ENCODE measurements at places on chromosomes 16 and 17.

- DNase-seq, result no peak
These were observed 13.3 kb upstream of the MRC2 start for GRCh38 chr17:62614142-62614541.

DNA sequence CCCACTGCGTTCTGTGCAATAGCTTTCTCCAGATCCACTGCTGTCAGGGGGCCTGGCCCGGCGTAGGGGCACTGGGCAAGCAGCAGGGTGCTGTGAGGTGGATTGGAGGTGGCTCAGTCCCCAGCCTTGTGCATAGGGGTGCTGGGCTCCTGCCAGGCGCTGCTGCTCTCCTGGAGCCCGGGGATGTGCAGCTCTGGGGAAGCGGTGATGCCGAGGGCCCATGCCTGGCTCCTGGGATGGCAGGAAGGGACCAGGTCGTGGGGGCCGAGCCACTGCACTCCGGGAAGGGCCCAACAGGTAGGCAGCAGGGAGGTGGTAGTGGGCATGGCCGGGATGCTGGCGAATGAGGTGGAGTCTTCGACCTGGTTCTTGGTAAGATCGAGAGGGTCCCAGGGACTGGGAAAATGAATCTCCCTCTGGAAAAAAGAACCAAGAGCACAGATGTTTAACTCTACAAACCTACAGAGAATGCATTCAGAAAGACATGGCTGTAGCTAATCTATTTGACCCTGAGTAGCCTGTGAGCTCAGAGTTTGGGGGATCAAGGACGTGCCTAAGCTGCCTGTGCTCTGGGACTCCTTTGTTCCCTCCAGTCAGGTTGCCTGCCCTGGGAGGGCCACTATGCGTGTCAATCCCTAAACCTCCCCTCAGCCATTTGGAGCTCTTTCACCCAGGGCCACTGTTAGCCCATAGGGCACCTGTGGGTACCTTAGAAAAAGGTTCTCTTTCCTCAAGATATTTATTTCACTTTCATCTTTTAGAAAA, 6.6 kb upstream of the SUPT4H1 start:
- no peak for DNase-seq

DNA sequence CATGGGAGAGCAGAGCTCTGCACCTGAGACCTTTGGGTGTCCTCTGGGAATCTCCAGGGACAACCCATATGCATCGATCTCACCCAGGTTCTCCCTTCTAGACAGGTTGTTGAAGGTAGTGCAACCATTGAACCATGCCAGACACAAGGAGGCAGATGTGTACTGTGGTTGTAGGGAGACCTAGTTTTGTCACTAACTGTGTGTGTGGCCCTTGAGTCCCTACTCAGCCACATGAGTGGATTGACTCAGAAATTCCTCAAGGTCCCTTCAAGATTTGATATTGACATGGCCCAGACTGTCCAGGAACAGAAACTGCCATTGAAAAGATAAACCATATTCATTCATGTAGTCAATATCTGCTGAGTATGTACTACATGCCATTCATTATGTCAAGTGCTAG, 396.4 kb upstream of the CCL2 start:
- DNase-seq, result no peak

DNA sequence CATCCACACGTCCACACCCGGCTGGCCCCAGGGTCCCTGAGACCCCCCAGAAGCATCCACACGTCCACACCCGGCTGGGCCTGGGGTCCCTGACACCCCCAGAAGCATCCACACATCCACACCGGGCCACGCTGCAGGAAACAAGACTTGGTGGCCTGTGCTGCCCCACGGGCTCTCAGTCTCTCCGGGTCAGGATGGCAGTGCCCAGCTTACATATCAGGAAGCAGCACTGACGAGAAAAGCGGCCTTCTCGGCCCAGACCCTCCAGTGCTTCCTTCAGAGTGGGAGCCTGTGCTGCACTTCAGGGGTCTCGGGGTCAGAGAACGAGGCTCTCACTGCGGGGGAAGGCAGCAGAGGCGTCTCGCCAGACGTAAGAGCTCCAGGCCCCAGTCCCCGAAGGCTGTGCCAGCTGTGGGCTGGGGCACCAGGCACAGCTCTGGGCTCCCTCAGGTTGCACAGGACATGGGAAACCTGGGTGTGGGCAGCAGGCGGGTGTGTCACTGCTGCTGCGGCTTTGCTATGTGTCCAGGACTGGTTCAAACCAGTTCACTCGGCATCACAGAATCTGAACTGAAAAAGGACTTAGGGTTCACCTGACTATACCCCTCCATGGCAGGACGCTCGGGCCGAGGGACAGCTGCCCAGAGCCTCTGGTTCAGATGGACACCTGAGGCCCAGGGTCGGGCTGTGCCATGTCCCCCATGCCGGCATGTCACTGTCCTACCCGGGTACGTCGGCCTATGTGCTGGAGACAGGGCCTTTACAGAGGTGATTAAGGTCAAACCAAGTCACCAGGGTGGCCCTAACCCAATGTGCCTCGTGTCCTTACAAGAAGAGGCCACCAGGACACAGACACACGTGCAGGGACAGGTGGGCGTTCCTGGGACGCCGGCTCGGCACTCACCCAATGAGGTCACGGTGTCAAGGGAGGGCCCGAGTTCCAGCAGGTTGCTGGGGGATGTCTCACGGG, 40.2 kb upstream of the CHMP6 start:
- no peak for DNase-seq

DNA sequence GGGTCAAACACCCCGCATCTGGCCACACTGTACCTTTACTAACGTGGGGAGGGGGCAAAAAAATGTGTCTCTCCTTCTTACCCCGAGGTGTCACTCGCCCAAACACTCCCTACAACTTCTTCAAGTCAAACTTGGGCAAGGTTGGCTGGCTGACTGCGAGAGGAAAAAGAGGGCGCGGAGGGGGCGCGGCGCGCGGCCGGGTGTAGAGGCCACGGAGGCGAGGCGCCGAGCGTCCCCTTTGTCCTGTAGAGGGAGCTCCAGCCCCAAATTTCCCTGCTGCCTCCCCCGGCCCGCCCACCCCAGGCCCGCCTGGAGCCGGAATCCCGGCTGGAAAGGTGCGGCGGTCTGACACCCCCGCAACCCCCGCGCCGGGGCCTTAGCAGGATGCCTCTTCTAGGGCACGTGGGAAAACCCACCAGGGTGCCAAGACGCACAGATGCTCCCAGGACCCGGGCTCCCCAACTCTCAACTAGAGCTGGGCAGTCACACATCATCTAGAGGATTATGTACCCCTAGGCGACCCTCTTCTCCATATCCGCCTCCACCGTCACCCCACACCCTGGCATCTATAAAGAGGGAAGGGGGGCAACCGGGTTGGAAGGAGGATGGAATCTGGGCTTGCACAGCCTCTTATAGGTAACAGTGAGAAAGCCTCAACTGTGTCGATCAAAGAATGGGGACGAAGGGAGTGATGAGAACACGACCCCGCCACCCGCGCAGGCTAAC, 4.2 kb downstream of the IRX3 start:
- DNase-seq, result peak; percentile 83

DNA sequence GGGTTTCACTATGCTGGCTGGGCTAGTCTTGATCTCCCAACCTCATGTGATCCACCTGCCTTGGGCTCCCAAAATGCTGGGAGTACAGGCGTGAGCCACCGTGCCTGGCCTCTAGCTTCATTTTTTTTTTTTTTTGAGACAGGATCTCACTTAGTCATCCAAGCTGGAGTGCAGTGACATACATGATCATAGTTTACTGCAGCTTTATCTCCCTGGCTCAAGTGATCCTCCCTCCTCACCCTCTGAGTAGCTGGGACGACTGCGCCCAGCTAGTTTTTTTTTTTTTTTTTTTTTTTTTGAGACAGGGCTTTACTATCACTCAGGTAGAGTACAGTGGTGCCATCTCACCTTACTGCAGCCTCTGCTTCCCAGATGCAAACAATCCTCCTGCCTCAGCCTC, 9.7 kb downstream of the RPA1 start:
- DNase-seq, result no peak

DNA sequence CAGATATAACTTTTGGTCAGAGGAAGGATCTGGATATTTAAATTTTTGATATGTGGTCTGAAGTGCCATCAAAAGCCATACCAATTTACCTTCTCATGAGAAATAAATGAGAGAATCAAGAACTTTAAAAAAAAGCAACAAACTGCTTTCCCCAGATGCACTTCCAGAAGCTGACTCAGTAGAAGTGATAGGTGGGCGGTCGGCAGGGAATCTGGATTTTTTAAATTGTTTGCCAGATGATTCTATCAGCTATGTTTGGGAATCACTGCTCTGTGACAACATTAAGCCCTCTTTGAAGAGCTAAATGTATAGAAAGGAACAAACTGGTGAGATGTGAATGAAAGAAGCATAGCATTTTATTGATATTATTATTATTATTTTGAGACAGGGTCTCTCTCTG, 19.2 kb downstream of the CDH3 start:
- DNase-seq, result no peak

DNA sequence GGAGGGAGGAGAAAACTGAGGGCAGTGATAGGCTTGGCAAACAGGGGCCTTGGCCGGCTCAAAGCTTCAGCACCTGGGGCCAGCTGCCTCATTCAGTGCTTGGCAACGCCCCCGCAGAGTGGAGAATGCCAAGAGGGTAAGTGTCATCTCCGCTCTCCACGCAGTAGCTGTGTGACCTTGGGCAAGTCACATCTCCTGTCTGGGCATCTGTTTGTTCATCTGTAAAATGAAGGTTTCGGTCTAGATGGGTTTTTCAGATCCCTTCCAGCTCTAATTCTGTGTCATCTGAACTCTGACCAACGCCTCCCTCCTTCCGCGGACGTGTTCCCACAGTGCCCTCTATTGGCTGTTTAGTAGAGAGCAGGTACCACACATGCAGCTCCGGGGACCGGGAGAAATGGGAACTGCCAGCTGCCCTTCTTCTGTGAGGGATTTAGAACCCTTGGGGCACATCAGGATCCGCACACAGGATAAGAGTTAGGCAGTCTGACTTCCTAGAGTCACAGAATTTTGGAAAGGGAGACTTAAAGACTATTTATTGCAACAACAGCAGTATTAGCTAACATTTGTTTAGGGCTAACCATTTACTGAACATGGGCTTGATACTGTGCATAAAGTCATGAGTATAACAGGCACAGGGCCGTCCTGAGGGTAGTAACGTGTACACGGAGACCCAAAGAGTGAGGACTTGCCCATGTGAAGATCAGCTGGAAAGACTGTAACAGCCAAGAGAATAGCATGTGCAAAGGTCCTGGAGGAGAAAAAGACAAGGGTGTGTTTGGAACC, 26.8 kb downstream of the GP2 start:
- DNase-seq, result peak; percentile 60

- no peak for DNase-seq
These were observed 44.7 kb upstream of the SOX9 start for GRCh38 chr17:72075995-72076677.

DNA sequence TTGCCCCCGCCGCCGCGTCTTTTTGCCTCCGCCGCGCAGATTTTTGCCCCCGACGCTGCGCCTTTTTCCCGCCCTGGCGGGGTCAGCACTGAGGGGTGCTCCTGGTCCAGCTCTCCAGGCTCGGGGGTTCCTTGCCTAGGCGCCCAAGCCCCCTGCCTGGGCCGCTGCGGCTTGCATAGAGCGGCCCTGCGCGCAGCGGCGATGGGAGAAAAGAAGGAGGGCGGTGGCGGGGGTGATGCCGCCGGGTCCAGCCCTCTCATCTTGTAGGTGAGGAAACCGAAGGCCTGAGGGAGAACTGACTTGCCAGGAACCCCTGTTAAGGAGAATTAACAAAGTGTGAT, 330.8 kb upstream of the WSB1 start:
- DNase-seq, result no peak

- no peak for DNase-seq
These were observed 2.0 kb upstream of the TOP2A start for GRCh38 chr17:40419559-40420331.

DNA sequence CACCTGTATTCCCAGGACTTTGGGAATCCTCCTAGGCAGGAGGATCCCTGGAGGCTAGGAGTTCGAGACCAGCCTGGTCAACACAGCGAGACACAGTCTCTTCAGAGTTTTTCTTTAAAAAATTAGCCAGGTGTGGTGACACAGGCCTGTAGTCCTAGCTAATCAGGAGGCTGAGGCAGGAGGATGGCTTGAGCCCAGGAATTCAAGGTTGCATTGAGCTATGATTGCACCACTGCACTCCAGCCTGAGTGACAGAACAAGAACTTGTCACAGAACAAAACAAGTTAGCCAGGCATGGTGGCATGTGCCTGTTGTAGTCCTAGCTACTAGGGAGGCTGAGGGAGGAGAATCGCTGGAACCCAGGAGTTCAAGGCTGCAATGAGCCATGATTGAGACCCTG, 24.8 kb downstream of the ANKRD40 start:
- DNase-seq, result no peak

DNA sequence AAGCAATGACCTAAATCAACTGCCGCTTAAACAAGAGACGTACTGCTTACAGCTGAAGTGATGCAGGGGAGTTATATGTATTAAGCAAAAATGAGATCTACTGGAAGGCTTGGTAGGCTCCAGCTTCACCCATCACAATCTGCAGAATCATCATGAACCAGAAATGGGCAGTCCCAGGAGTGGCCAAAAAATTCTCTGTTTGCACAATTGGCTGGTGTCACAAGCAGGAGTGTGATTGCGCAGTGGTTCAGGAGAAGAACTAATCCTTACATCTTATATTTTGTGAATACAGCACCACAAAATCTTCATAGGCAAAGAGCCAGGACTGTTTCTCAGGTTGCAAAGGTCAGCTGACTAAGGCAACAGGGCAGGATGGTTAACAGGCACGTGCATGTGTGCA, 75.9 kb downstream of the CES1 start:
- DNase-seq, result no peak

DNA sequence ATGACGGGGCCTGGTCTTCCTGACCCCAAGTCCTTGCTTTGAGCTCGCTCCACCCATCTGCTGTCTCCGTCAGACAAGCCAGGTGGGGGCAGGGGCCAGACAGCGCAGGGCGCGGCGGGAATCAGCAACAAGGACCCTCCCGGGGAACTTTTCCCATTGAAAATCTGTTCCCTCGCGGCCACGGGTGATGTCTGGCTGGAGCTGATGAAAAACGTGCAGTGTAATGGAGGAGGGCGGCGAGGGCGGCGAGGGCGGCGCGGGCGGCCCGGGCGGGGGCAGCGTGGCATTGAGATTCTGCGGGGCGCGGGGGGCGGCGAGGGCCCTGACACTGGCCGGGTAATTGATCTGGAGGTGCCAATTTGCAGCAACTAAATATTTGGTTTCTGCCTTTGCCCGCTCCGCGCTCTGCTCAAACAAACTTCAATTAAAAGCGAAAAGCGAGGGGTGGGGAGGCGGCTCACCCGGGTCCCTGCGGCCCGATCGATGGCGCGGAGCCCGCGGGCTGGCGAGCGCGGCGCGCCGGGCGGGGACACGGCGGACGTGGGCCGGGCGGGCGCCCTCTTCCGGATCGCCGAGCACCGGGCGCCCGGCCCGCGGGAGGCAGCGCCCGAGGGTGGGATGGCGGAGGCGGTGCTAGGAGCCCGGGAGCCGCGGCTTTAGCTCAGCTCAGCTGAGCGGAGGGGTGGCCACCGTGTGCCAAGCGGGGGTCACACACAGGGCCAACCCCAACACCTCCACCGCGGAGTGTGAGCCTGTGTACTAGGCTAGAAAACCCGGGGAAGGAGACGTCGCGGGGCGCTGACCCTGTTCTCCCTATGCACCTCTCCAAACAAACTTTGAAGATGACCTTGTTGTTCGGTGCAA, 32.4 kb downstream of the DCAKD start:
- DNase-seq, result peak; percentile 57

All from nephron progenitor cell (in vitro differentiated cells).